ENCODE measurements at places on chromosomes 12 and 14. TPM values are rescaled to one million over a fixed set of nuclear protein-coding genes. Genes with fewer than 3 reads are reported as not detected.

GRCh38 chr12:51214895-51215294 lies 3.0 kb downstream of the POU6F1 start:
- no peak for DNase-seq

- DNase-seq, result no peak
Observed at GRCh38 chr12:75476071-75476470, 4.5 kb upstream of the GLIPR1 start.

Gene TC2N
- total RNA-seq, result 0.53 TPM

- DNase-seq, result no peak
Observed at GRCh38 chr14:74018174-74018585, 908 bp downstream of the ENTPD5 start.

DNA sequence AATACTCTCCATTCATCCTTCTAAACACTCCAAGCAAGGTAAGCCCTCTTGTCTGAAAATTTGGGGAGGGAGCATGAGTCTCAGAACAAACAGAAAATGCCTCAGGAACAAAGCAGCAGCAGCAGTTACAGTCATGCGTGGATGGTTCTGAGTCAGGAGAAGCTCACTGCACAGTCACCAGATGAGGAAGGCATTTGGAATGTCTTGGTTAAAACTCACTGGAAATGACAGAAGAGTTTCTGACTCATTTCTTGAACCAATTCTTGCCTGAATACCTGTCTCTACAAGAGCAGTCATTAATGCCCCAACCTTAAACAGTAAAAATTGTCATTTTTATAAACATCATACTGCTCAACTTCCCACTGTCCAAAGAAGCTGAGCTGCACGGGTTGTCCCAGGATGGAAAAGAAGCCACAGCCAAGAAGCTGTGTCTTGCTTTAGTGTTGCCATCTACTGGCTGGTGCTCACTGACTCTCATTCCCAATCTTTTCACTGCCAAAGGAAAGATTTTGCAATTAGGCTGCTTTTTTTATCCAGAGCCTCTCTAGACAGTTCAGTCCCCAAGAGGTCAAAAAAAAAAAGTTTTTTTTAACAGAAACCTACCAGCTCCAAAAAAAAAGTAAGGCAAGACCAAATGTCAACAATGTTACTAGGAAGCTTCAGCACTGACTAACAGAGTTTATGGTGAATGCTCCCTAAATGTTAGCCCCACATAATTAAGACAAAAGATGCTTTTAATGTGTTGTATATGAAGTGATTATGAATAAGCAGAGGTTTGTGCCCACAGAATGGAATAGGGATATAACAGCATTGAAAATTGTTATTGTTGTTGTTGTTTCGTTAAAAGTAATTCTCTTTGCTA lies 40.4 kb downstream of the KICS2 start:
- peak; percentile 83 for DNase-seq

DNA sequence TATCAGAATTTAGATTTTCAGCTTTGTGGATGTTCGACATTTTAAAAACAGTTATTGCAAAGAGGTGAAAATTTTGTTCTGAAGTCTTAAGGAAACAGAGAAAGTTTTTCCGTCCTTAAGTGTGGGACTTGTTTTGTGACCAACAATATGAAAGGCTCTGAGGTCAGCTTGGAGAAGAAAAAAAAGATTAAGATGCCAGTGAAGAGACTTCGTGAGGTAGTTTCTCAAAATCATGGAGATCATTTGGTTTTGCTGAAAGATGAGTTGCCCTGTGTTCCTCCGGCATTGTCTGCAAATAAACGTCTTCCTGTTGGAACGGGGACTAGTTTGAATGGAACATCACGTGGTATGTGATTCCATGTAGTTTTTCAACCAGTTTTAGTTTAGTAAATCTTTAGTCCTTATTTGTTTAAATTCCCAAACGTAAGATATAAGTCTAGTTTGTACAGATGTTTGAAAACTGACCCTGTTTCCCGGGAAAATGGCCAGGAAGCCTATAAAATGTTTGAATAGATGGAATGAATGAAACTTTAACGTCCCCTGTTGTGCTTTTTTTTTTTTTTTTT lies 682 bp downstream of the KIAA0586 start:
- DNase-seq, result peak; percentile 2

GRCh38 chr12:11891346-11891745 lies 179.4 kb upstream of the BCL2L14 start:
- DNase-seq, result no peak

GRCh38 chr12:111100554-111100953 lies 180.2 kb upstream of the MYL2 start:
- no peak for DNase-seq

DNA sequence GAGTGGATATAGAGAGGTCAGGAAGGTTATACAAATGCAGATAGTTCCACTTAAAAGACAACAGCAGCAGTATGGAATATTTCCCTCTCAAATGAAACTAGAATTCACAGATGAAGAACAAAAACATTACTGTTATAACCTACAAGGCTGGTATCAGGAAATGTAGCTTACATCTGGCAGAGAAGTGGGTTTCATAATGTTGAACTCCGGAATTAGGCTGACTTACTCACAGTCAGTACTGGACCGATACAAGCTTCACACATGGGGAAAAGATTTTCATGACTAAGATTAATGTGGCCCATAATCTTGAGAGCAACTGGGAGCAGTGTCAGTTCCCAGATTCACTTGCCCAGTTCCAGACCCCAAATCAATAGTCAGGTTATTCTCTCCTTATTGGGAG lies 353.9 kb downstream of the DUSP6 start:
- no peak for DNase-seq

- peak; percentile 34 for DNase-seq
Observed at GRCh38 chr12:81450920-81451739, 308.0 kb downstream of the PPFIA2 start.

Data from MG63 (cell line).